ENCODE measurements at places on chromosomes 2 and 18.

- no peak for DNase-seq
Observed at GRCh38 chr2:54613794-54614257, 109.6 kb upstream of the EML6 start.

DNA sequence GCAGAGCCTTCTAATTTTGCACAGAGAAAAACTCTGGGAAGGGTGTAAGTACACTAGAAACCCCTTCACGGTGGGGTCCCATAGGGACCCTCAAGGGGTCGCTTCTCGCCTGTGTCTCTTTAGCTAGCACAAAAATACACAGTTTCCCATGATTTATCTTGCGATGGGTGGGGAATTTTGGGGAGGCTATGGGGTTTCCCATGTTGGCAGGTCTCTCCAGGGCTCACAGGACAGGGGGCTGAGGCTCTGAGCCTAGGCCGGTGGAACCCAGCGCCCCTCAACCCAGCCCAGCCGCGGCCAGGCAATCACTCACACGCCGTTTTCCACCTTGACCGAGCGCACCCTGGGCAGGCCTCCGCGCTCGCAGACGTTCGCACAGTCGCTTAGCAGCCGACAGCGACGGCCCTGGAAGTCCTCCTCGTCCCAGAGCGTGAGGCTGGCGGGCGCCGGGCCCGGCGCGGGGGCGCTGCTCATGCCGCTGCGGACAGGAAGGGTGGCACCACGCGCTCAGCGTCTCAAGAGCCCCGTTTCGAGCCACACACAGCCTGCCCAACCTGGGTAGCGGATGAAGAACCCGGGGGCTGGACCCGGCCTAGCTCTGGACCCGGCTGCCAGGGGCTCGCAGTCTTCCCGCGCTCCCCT is 398 bp downstream of the CRYBA2 start:
- no peak for DNase-seq

- DNase-seq, result no peak
Observed at GRCh38 chr2:223897669-223898330, 47.3 kb downstream of the WDFY1 start.

DNA sequence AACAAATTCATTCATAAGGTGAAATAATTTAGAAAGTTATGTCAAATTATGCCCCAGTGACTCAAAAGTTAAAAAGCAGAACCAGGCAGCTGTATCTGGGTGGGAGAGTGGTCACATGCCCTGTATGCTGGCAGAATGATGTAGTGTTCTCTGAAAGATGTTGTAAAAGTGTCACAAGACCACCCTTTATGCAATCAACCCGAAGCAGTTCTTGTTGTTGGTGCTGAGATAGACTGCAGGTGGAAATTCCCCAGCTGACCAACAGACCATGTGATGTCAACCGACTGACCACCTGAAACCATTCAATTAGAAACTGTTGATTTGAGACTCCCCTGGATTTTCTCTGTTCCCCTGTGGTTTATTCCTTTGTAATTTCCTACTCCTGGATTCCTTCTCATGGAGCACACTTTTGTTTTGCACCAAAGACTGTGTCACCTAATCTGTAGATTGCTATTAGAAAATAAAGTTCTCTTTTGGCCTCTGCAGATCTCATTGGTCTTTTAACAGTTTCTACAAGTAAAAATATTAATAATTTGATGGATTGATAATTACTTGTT is 1341.3 kb upstream of the LRRTM1 start:
- DNase-seq, result no peak

- no peak for DNase-seq
Observed at GRCh38 chr2:153059338-153060052, 341.1 kb downstream of the ARL6IP6 start.

DNA sequence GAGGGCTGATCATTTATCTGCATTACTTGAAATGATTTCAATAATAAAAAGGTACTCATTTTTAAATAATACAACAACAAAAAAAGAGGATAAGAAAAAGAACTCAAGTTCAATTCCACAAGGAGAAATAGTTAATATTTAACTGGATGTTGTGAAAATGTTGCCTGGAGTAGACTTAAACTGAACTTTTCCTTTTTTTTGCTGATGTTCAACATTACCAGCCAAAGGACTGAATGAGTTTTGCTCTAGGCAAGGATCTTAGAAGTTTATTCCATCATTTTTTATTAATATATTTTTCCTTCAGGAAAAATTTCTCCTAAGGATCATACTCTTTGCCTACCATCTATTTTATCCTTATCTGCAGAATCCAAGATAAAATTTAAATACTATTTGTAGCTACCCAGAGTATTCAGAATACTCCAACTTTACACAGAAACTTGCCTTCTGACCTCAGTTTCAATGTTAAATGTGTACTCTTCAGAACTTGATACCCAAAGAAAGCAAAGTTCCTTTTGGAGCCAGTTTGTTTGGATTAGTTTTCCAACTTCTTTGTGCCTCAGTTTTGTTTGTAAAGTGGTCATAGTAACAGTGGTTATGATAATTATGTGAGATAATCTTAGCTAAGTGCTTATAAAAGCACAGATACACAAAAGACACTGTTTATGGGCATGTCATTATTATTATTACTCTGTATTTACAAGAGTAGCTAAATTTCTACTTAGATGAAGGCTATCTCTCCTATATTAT is 12.8 kb downstream of the CKAP2L start:
- no peak for DNase-seq

- DNase-seq, result no peak
Observed at GRCh38 chr18:10210057-10210633, 244.3 kb upstream of the APCDD1 start.

GRCh38 chr2:54247115-54247514 is 8.9 kb downstream of the TSPYL6 start:
- no peak for DNase-seq

Data from 8988T (cell line).